Smooth muscle cell of trachea (primary cell): ENCODE measurements at places on chromosomes 12 and 14. TPM values are rescaled to one million over a fixed set of nuclear protein-coding genes. Genes with fewer than 3 reads are reported as not detected.

The NEDD8 gene
- total RNA-seq, result 143 and 203 TPM in 2 replicates

The PMCH gene
- total RNA-seq, result not detected in 2 replicates

The EGLN3 gene
- total RNA-seq, result 0.29 and 0.83 TPM in 2 replicates

The TRIM9 gene
- total RNA-seq, result 0.15 and 0.50 TPM in 2 replicates

The MRPL51 gene
- total RNA-seq, result 110 and 136 TPM in 2 replicates

The TMEM30B gene
- 6.3 and 6.4 TPM in 2 replicates for total RNA-seq

The TCL1B gene
- total RNA-seq, result not detected in 2 replicates

The B3GNT4 gene
- 0.33 TPM in 1 of 2 replicates, not detected in the other for total RNA-seq

The ADGRD1 gene
- 1.9 and 17.4 TPM in 2 replicates for total RNA-seq

The SIX6 gene
- not detected in 2 replicates for total RNA-seq
